Activated T-helper 1 cell treated with anti-CD3 and anti-CD28 coated beads, Interleukin-12 subunit alpha, Interleukin-12 subunit beta, Interleukin-2, Interleukin-4 antibody, amounts not matched to agents 30 ng/mL and 10 ng/mL and 1 ng/mL, durations not matched to agents 14 hours and 24 hours and 36 hours (primary cell): ENCODE measurements at places on chromosomes 2 and 18. TPM values are rescaled to one million over a fixed set of nuclear protein-coding genes. Genes with fewer than 3 reads are reported as not detected.

GRCh38 chr2:28108143-28108542, 217.6 kb downstream of the BABAM2 start:
- no peaks in the 10 kb centered on the region for H3K36me3 ChIP-seq
- no peak for DNase-seq
- H3K27ac ChIP-seq, result no peak overlapping the region
- H3K4me1 ChIP-seq, result no peaks in the 10 kb centered on the region
- peaks cover under 1% of the 10 kb centered on the region for H3K27me3 ChIP-seq

GRCh38 chr2:71933467-71934319, 214.0 kb downstream of the CYP26B1 start:
- no peaks in the 10 kb centered on the region for H3K36me3 ChIP-seq
- peaks cover 5% of the 10 kb centered on the region for H3K27me3 ChIP-seq
- H3K4me3 ChIP-seq, result no peak overlapping the region
- DNase-seq, result no peak

DNA sequence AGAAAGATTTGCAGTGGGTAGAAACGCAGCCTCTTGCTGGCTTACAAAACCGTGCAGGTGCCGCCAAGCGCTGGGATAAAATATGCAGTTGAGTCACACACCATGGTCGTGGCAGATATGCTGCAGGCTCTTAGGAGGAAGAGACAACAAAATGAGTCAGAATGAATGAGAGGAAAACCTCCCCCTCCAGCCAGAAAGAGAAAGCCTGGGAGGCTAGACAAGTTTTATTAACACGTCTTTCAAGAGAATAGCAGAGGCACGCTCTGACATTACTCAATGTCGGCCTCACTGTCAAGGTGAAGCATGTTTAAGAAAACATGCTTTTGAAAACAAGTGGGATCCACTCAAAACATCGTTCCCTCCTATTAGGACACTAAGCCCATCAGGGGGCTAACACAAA, 37.1 kb upstream of the ZCCHC2 start:
- no peak overlapping the region for H3K4me3 ChIP-seq
- peaks cover 15% of the 10 kb centered on the region for H3K27me3 ChIP-seq
- DNase-seq, result no peak
- H3K27ac ChIP-seq, result no peak overlapping the region
- H3K36me3 ChIP-seq, result no peaks in the 10 kb centered on the region

CXCR1 gene
- total RNA-seq, result not detected in 2 replicates

DNA sequence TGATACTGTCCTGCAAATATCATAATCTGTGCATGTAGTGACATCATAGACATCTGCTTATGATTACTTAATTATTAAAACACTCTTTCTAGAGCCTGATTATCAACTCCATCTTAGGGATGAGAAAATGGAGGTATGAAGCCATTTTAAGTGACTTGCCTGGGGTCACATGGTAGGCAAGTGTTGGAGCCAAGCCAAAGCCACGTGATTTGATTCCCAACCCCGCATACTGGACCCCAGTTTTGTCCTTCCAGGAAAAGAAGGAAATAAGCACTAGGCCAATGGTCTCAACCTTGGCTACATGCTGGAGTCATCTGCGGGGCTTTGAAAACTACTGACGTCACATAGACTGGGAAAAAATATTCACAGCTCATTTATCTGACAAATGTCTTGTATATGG, 19.6 kb upstream of the SEH1L start:
- no peak for DNase-seq
- no peaks in the 10 kb centered on the region for H3K4me1 ChIP-seq
- peaks cover 17% of the 10 kb centered on the region for H3K27me3 ChIP-seq
- no peak overlapping the region for H3K4me3 ChIP-seq
- H3K27ac ChIP-seq, result no peak overlapping the region
- no peaks in the 10 kb centered on the region for H3K36me3 ChIP-seq

DNA sequence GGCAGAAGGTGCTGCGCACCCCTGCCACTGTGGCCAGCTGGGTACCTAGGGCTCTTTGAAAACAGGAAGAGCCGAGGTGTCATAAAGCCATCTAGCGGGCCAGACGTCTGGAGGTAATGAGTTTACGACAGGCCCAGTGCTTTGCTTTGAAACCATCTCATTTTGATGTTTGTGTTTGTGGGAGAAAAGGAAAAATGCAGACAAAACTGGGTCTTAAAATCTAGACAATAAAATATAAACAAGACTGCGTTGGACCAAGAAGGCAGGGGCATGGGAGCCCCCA, 3.2 kb downstream of the HOXD9 start:
- H3K4me1 ChIP-seq, result peaks cover 22% of the 10 kb centered on the region
- no peak for DNase-seq
- no peak overlapping the region for H3K27ac ChIP-seq
- H3K27me3 ChIP-seq, result peaks cover 70% of the 10 kb centered on the region

SOCS6 gene
- 3.7 and 3.9 TPM in 2 replicates for total RNA-seq

SLC9A2 gene
- total RNA-seq, result not detected in 2 replicates

CDH2 gene
- total RNA-seq, result 0.10 and 0.16 TPM in 2 replicates

DNA sequence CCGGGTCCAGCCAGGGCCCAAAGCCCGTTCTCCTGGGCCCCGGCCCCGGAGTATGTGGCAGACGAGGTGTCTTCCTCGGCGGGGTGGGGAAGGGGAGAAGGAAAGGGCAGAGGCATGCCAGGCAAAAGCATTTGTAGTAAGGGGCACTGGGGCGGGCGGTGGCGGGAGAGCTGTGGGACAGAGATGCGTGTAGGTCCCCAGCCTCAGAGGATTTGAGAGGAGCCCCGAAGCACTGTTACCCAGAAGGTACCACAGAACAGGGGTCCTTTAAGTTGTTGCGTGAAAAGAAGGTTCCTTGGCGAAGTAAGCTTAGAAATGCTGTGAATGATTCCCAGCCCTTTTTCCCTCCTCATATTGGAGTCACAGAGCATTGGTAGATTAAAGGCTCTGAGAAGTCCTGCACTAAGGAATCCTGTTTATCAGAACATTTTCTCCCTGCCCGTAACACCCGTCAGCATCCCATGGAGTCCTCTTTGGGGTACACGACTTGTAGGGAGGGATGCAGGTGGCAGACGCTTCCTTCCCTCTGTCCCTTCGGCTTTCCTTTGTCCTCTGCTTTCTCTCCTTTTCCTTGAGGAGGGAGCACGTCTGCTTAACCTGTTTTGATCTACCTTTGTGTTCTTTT, 12.5 kb downstream of the GAREM2 start:
- peaks cover 8% of the 10 kb centered on the region for H3K4me1 ChIP-seq
- no peaks in the 10 kb centered on the region for H3K36me3 ChIP-seq
- peak overlapping the region; percentile 81 for H3K4me3 ChIP-seq

- peaks cover 15% of the 10 kb centered on the region for H3K4me1 ChIP-seq
- no peak for DNase-seq
- no peaks in the 10 kb centered on the region for H3K27me3 ChIP-seq
- no peak overlapping the region for H3K27ac ChIP-seq
- H3K36me3 ChIP-seq, result no peaks in the 10 kb centered on the region
Observed at GRCh38 chr2:181810823-181811695, 80.5 kb upstream of the ITPRID2 start.

DNA sequence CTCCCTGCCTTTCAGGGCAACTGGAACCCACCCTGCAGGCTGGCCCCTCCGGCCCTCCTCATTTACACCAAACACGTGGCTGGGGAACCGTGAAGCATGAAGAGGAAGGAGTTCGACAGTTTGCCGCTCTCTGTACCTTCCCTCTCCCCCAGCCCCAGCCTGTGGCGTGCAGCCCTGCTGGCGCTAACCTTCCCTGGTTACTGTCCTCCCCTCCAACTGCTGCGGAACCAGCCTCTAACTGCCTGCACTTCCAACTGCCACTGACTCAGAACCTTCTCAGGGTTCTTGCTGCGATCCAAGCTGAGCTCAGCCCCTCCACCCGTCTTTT, 19.2 kb upstream of the GNAL start:
- DNase-seq, result no peak
- no peak overlapping the region for H3K4me3 ChIP-seq
- no peak overlapping the region for H3K27ac ChIP-seq
- H3K27me3 ChIP-seq, result peaks cover 4% of the 10 kb centered on the region

DNA sequence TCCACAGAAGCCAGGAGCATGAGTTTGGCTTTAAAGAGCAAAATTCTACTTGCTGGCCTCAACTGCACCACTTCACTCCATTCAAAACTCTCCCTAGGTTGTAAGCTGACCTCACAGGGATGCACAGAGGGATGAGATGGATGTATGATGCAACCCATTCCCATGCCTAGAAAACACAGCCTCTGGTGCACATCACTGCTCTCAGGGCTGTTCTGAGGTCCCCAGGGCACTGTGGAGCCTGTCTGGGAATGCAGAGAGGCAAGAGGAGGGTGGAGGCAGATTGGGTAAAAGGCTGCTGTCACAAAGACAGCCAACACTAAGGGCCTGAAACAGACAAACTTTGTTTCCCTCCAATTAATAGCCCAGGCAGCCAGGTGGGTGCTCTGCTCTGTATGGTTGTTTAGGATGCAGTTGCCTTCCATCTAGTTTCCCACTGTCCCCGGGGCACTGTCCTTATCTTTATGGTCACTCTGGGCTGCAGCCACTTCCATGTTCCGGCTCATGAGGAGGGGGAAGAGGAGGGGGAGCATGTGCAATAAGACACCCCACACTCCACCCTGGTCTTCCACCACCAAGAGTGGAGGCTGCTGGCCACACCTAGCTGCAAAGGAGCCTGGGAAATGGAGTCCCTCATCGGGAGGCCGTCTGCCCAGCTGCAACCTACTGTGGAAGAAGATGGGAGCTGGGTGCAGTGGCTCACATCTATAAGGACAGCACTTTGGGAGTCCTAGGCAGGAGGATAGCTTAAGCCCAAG, 7.0 kb downstream of the GPR45 start:
- no peaks in the 10 kb centered on the region for H3K4me1 ChIP-seq
- no peak overlapping the region for H3K27ac ChIP-seq
- peaks cover 1% of the 10 kb centered on the region for H3K27me3 ChIP-seq
- no peaks in the 10 kb centered on the region for H3K36me3 ChIP-seq
- no peak overlapping the region for H3K4me3 ChIP-seq

DNA sequence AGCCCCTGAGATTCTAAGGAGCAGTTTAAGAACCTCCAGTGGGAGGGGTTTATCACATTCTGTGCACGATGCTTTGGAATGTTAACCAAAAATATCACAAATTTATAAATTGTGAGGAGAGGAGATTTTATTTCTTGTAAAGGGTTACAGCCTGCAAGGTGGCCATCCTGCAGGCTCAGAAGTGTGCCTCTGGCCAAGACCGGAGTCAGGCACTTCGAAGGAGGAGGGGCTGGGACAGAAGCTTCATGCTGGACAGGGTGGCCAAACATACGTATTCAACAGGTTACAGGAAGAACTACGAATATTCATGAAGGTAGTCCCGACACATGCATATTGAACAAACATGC, 144.1 kb upstream of the NCK2 start:
- H3K27ac ChIP-seq, result no peak overlapping the region
- H3K36me3 ChIP-seq, result no peaks in the 10 kb centered on the region
- no peak overlapping the region for H3K4me3 ChIP-seq
- H3K4me1 ChIP-seq, result peaks cover 7% of the 10 kb centered on the region

DNA sequence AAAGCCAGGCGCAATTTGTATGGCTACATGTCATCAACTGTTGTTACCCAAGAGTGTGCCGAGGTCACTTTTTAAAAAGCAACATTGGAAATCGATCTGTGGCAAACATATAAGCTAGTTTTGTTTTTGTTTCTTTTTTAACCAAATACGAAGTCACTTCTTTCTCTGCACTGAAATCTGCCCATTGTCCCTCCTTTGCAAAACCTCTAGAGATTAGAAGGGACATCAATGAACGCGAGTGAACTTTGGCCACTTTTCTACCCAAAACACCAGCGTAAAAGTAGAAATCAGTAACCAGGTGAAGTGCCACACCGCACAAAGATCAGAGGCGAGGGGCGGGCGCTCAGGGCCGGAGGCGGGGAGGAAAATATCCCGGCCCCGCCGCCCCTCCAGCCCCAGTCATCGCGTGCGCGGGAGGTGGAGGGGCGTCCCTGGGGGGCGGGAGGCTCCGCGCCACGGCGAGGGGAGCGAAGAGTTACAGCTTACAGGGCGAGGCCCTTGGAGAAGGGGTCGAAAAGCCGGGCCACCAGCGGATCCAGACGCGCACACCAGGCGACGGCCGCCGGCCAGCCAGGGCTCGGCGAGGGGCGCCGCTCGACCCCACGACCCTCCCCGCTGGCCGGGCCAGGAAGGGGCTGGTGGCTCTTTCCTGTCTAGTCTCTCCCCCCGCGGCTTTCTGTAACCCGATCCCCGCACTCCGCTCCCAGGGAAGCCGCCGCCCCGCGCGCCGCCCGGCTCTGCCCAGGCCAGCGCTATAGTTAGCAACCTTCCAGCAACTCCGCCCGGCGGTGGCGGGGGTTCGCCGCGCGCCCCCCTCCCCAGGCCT, 993 bp downstream of the RBMS1 start:
- peaks cover 9% of the 10 kb centered on the region for H3K27me3 ChIP-seq
- H3K27ac ChIP-seq, result peak overlapping the region; percentile 97
- H3K36me3 ChIP-seq, result peaks cover 6% of the 10 kb centered on the region

DSG1 gene
- total RNA-seq, result not detected in 2 replicates

GRCh38 chr2:204560902-204561301, 15.6 kb downstream of the PARD3B start:
- no peaks in the 10 kb centered on the region for H3K4me1 ChIP-seq
- no peak for DNase-seq
- H3K27ac ChIP-seq, result no peak overlapping the region
- peaks cover 2% of the 10 kb centered on the region for H3K27me3 ChIP-seq

DNA sequence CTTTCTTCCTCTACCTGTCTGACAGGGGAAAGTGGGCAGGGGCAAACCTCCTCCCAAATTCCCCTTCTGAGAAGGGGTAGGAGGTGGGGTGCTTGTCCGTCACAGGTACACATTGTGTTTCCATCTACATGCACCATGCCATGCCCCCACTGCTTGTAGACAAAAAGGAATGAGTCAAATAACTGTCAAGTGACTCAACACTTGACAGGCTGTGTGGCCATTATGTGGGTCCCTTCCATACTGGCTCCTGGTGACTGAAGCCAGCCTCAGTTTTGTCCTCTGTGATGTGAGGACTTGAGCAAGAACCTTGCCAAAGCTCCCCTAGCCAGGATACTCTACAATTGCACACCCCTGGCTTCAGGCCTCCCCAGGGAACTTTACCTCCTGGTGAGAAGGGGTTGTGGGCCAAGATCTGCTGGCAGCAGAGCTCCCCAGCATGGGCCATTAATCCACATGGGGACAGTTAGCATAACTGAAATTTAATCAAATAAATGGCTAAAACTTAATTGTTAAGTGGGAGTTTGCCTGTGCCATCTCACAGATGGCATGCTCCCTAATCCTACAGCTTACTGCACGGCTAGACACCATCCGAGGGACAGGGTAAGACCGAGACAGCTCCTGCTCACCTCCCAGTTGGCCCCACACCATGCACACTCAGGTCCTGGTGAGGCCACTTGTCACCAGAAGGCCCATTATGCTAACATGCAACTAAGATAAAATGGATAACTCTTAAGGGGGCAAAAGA, 140.2 kb downstream of the BCL11A start:
- H3K36me3 ChIP-seq, result no peaks in the 10 kb centered on the region
- H3K4me3 ChIP-seq, result no peak overlapping the region
- H3K27me3 ChIP-seq, result peaks cover 8% of the 10 kb centered on the region
- no peak for DNase-seq
- H3K4me1 ChIP-seq, result no peaks in the 10 kb centered on the region
